AG09309 (cell line): ENCODE measurements at places on chromosomes 16 and 17.
A peak's percentile ranks its signal among the peaks of the same experiment; 100 is the strongest.

GRCh38 chr17:69358688-69359596, 32.0 kb upstream of the ABCA5 start:
- no peak for DNase-seq

- no peak for DNase-seq
These were observed 13.9 kb upstream of the KDM8 start for GRCh38 chr16:27189335-27189972.

- DNase-seq, result no peak
These were observed 176.4 kb upstream of the KCNJ16 start for GRCh38 chr17:69898601-69899000.

GRCh38 chr17:44759086-44759915, 513 bp downstream of the ADAM11 start:
- no peak for DNase-seq

- no peak for DNase-seq
These were observed 55.0 kb downstream of the MEAK7 start for GRCh38 chr16:84449156-84450140.

DNA sequence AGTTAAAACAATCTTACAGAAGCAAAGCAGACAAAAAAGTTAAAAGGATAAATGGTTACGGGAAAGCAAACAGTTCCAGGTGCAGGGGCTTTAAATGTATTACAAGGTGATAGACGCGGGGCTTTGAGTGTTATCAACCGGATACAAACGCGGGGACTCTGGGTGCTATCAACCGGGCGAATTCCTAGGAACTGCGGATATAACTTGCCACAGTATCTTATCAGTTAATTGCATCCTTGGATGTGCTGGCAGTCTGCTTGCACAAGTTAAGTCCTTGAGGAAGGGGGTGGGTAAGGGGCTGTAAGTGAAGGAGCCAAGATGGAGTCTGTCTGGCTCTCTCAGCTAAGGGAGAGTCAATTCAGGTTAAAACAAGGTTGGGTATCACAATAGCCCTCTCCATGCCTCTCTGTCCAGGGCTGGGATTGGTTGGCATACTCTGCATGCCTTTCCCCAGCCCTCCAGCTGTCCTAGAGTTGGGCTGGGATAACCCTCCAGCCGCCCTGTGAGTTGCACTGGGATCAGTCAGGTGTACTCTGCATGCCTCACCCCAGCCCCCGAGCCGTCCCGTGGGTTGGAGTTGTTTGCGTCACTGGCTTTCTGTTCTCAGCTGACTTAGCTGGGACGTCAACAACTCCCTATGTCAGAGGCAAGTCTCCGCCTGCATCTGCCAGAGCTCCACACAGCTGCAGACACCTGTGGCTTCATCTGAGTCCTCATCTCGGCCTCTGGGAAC, 40.9 kb downstream of the TMEM235 start:
- DNase-seq, result no peak

DNA sequence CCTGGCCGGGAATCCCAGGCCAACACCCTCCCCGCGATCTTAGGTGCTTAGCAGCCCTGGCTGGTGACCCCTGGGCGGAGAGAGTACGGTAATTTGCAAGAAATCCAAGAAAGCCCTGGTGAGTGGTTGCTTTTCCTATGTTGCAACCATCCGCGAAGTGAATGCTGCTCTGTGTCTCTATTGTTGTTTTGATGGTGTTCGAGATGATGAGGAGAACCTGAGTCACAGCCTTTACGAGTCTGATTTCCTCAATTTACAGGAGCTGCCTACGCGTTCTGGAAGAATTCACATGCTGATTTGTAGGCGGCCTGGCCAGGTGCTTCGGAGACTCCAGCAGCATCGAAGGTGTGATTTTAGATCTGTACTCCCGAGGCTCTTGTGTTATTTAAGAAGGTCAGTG, 63.3 kb downstream of the TMEM235 start:
- DNase-seq, result peak; percentile 58

DNA sequence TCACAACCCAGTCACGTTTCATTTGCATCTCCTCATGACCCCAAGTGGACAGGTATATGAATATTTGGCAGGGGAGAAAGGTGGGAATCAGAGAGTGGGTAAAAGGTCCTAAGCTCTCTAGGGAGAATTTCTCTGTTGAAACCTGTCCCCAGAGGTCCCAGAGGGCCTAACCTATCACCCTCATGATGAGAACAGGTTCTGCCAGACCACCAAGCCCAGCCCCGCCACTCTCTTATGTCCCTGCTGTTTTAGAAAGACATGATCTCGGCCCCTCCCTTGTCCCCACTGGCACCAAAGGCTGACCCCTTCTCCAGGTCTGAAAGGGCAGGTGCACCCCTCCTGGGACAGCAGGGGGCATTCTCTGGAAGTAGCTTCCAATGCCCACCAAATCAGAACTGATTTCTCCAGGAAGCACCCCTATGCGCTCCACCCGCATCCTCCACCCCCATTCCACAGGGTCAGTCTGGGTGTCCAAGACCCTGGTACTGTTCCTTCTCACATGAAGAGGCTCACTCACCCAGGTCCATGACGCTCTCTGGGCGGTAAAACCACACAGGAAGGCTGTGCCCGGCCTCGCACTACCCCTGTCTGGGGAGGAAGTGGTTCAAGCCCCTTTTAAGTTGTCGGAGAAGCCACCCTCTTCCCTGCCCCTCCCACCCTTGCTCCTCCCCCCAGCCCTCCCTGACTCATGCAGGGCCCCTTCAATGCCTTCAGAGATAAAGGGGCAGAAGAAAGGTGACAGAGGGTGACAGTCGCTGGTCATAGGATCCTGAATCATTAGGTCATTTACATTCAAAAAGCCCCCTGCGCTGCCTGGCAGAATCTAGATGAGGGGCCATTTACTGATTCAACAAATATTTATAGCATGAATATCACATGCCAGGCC, at the start of gene CCR7:
Gene CCR7, minus strand, starts transcription at position 590 of the 886 bp plus-strand sequence. Its CDS starts 63 bp downstream, at position 527.
- DNase-seq, result no peak

GRCh38 chr17:55532670-55533069, 21.4 kb upstream of the SMIM36 start:
- no peak for DNase-seq

DNA sequence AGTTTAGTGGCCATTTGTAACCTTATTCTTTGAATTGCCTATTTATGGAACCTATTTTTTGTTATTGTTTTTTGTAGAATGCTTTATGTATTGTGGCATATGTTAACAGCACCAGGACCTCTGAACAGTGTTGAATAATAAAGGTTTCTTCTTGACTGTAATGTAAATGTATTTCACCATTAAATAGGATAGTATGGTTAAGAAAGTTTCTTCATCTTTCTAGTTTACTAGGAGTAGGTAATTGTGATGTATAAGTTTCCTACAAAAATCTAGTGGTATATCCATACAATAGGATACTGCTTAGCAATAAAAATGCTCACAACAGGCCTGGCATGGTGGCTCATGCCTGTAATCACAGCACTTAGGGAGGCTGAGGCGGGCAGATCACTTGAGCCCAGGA, 52.3 kb downstream of the TAOK1 start:
- DNase-seq, result no peak
